ENCODE measurements at places on chromosomes 1 and 21.

DNA sequence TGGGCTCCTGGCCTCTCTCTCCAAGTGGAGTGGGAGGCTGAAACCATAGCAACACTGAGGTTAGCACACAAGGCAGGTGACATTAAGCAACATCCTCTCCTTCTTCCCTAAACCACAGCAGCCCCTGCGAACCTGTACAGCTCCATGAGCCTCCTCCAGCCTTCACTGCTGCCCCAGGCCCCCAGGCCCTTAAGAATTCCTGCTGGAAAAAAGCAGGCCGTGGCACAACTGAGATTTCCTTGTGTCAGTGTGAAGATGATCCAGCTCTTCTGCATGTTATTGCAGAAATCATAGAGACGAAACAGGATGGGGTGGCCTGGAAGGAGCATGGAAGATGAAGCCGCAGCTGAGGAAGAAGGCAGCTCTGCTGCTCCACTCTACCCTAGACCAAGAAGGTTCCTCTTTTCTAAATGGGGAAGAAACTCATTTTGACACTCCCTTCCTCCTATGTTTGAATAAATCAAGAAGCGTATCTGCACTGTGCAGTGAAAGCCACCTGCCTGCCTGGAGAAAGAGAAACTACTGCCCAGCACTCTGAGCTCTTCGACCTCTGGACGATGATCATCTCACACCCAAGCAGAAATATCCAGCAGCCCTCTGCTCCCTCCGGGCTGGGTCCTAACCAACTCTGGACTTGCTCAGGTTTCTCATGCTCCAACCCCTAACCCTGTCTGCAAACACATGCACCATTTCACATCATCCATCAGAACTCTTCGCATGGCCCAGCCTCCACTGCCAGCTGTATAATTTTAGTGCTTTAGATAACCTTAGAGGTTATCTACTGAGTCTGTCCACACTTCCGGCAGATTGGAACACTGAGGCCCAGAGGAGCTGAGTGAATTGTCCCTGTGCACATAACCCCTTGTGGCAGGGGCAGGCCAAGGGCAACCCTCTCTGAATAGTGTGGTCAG is 20.7 kb downstream of the SH3BP5L start:
- no peak for DNase-seq

GRCh38 chr1:91161166-91161565 is 139.3 kb upstream of the ZNF644 start:
- DNase-seq: no peak

GRCh38 chr1:23384312-23385058 is 14.8 kb upstream of the ZNF436 start:
- peak; percentile 88 for DNase-seq

DNA sequence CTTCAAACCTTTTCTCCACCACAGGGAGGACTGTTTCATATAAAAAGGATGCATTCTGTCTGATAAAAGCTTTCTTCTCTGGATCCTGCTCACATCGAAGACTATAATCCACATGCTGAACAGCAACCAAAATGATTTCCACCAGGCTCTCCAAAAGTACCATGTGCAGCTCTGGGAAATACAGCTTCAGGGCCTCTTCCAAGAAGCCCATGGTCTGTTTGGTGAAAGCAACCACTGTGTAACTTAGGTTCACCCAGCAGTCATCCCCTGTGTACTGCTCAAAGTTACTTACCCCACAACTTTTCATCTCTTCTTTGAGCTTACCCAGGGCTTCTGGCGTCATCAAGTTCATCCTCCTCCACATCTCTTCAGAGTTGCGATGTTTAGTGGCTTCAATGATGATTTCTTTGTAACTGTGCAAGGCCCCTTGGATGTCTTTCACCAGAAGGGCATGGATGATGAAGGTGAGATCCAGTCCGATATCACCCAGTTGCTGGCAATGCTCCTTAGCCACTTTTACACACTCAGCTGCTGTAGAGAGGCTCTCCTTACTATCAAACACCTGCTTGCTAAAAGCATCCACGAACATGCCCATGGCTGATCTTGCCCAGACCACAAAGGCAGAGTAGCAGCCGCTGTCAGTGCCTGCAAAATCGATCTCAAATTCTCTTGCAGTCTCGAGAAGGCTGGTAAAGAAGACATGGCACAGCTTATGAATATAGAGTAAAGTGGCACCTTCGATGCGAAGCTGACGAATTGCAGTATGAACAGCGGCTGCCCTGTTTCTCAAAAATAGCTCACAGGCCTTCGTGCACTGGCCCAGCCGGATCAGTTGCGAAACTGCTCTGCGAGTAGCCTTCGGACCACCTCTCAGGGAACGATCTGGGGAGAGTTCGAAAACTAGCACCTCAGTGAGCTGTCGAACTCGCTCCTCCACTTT is 1.7 kb downstream of the EXOC8 start:
- no peak for DNase-seq

DNA sequence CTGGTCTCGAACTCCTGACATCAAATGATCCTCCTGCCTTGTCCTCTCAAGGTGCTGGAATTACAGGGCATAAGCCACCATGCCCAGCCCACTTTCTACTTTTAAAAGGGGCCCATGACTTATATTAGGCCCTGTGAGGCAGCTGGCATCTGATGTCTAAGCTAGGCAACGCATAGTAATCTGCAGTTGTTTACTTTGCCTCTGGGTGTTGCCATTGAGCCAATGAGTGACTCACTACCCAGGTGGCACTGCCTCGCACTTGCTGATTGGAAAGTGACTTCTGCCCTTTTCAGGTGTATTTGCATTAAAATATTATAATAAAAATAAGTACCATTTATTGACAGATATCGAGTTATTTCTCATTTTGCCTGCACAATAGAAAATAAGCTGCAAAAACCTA is 84.9 kb downstream of the KIF14 start:
- peak; percentile 59 for DNase-seq

- DNase-seq: no peak
Measured at GRCh38 chr1:207333009-207333600, 11.6 kb downstream of the CD55 start.

DNA sequence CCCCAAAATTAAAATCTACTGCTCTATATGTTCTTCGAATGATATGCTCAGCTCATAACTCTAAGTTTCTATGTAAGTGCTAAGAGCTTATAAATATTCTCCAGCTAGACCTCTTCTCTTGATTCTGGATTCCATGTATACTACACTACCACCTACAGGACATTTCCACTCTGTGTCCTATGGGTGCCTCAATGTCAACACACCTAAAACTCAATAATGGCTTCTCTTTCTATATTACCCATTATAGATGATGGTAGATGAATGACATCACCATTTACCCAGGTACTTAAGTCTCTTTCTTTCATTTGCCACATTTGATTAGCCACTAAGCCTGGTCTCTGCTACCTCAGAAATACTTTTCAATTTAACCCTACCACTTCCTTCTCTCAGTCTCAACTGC is 41.3 kb downstream of the TBX19 start:
- DNase-seq: peak; percentile 69

GRCh38 chr1:202235856-202236837 is 42.5 kb downstream of the LGR6 start:
- peak; percentile 98 for DNase-seq

DNA sequence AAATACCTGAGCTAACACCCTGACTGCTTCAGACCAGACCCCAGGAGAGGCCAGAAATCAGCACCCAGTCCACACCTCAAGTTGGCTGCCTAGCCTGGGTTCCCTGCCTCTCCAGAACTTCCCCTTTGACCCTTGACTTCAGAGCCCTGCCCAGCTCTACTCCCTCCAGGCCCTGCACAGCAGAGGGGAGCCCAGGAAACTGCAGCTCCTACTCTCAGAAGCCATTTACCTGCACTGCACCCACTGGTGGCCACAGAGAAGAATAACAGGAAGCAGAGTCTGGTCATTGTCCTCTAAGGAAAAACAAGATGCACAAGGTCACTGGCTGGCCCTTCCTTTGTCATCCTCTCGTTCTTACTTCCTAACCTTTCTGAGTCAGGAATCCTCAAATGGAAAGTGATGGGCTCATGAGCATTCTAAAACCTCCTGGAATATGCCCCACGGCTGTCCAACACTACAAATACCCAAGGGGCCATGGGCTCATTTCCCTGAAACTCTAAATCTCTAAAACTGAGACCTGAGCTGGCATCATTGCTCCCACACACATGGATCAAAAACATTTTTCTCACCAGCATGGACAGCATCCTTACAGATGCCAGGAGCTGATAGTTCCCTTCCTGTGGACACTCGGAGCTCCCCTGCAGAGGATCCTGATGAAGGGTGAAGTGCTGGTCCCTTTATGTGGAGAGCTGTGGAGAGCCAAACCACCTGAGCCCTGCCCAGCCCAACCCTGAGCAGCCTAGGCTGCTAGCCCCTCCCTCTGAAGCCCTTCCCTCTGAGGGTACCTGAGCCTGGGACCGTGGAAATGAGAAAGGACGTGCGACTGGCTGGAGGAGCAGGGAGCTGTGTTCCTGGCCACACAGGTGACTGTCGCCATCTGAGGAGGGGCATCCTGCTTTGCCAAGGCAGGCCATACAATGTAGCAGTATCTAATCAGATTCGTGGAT is at the start of gene ITLN2:
Gene ITLN2, minus strand, starts transcription at position 652 of the 947 bp plus-strand sequence. Its CDS starts 68 bp downstream, at position 584.
- peak; percentile 54 for DNase-seq

- peak; percentile 74 for DNase-seq
Measured at GRCh38 chr1:234212764-234213657, 160.2 kb upstream of the COA6 start.

DNA sequence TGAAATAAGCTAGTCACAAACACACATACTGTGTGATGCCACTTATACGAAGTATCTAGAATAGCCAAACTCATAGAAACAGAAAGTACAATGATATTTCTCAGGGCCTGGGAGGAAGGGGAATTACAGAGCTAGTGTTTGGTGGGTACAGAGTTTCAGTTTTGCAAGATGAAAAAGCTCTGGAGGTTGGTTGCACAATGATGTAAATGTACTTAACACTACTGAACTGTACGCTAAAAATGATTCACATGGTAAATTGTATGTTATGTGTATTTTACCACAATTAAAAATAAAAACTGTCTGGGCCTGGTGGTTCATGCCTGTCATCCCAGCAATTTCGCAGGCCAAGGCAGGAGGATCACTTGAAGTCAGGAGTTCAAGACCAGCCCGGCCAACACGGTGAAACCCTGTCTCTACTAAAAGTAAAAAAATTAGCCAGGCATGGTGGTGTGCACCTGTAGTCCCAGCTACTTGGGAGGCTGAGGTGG is 15.3 kb upstream of the FHAD1 start:
- DNase-seq: no peak

DNA sequence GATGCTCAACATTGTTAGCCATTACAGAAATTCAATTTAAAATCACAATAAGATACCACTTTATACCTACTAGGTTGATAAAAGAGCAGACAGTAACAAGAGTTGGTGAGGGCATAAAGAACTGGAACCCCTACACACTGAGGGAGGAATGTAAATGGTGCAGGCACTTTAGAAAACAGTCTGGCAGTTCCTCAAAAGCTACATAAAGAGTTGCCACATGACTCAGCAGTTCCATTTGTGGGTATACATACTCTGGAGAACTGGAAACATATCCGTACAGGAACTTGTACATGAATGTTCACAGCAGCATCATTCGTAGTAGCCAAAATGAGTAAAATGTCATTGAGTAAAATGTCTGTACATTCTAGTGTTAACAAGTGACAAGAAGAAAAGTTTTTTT is 17.0 kb downstream of the NSL1 start:
- DNase-seq: peak; percentile 37

GRCh38 chr1:185343306-185343705 is 26.3 kb upstream of the IVNS1ABP start:
- no peak for DNase-seq

DNA sequence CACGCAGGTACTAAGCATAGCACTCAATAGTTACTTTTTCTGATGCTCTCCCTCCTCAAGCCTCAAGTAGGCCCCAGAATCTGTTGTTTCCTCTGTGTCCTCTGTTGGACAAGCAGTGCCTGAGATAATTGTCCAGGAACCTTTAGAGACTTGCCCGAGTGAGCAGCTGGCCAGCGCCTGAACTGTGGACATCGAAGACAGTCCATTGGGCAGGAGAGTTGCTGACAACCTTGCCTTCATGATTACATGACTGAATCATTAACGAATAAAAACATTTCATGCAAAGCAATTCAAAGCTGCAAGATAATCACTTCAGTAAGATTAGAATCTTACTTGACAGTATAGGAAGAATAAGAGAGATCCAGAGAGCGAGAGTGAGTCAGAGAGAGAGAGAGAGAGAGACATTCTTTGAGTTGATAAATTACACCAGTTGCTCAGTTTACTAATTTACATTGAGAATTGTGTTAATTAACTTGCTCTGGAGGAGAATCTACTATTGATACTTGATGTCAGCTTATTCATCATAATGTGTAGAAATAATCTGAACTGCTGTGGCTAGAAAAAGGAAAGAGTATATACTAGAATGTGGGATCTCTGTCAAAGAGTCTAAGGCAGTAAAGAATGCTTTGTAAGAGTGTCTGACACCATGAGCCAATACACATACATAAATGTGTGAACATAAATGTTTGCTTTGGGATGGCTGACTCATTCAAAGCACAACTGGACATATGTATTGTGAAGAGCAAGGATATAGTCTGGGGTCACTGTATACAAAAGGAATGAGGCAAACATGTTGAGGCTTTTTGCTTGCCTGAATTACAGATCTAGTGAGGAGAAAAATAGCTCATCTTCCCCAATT is 216.0 kb downstream of the ZNF326 start:
- DNase-seq: no peak

- no peak for DNase-seq
Measured at GRCh38 chr1:832136-832535, 91.6 kb upstream of the SAMD11 start.

- peak; percentile 22 for DNase-seq
Measured at GRCh38 chr1:7221826-7222694, 436.8 kb downstream of the CAMTA1 start.

DNA sequence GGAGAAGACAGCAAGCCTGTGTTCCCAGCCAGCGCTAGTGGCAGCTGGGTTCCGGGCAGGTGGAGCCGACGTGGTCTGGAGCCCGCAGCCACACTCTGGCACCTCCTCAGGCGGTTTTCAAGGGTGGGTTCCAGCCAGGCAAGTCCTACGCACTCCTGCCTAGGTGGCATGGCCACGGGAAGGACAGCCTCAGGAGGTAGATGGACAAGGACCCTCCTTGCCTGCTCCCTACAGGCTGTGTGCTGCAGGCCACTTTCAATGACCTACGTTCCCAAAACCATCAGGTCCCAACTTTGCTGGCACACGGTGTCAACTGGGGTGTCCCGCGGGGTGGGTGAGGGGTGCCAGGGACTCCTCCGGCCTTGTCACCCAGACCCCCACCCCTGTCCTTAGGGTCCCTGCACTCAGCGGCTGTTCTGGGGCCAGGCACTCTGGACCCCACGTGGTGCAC is 6.7 kb upstream of the PTGER3 start:
- DNase-seq: no peak

- no peak for DNase-seq
Measured at GRCh38 chr1:179775009-179775408, 31.9 kb downstream of the FAM163A start.

- peak; percentile 20 for DNase-seq
Measured at GRCh38 chr21:37028570-37028969, 22.1 kb downstream of the RIPPLY3 start.

GRCh38 chr1:52523376-52523775 is 29.5 kb downstream of the TUT4 start:
- DNase-seq: peak; percentile 14

DNA sequence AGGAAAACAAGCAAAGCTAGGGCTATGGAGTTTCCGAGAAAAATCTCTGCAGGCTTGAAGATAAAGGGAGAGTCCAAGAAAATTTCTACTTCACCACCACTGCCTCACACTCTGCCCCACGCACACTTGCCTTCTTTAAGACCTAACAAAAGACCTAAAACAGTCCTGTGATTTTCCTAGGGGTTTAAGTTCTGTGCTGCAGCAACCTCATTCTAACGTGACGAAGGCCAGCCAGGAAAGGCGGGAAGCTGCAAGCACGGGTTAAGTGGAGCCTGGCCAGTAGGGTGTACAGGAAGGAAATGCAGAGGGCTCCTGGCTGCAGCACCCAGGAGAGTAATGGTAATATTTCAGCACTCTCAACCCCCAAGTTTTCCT is 1.5 kb downstream of the SPATA6 start:
- DNase-seq: no peak

GRCh38 chr1:247548092-247548491 is 842 bp upstream of the GCSAML start:
- DNase-seq: no peak

All from ELR (cell line).